NCI-H1105 (cell line): ENCODE measurements at places on chromosomes 2 and 18.

DNA sequence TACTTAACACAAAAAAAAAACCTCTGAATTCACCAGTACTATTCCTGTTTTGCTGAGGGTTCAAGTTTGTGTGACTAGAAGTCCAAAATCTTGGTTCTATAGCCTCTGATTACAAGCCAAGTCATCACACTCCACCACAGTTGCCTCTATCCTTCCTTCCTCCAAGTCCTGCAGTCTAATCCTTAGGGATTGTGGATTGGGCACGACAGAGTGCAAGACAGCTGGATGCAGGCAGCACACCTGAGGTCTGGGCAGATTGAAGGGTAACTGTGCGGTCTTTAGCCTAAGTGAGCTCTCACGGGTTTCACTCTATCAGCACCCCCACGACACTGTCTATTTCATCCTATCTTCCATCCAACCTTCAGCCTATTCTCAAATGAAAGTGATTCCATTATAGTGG lies 299.4 kb upstream of the ID2 start:
- no peak for DNase-seq

DNA sequence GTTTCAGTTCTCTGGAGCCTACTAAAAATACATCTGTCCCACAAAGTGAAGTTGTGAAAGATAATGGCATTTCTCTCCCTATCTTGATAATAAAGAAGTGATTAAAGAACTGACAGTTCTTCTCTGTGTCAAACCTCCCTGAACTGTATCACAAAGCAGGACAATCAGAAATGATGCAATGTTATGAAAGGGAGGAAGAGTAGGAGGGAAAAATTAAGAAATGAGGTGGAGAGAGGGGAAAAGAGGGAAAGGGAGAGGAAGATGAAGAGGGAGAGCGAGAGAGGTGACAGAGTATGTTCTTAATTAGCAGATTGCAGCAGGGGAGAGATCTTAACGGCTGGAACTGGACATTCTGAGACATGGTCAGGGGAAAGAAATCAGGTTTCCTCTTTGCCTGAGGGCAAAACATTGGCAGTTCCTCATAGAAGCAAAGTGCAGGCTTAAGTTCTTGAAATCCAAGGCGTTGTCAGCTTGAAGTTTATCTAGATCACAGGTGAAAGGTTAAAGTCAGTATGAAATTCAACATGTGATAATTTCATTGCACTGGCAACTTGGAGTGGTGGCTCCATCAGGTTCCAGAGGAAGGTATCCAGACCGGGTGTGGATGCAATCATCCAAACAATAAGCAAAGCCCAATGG lies 54.6 kb downstream of the RDH14 start:
- no peak for DNase-seq

GRCh38 chr2:239946864-239947728 lies 78.0 kb downstream of the NDUFA10 start:
- DNase-seq: no peak

DNA sequence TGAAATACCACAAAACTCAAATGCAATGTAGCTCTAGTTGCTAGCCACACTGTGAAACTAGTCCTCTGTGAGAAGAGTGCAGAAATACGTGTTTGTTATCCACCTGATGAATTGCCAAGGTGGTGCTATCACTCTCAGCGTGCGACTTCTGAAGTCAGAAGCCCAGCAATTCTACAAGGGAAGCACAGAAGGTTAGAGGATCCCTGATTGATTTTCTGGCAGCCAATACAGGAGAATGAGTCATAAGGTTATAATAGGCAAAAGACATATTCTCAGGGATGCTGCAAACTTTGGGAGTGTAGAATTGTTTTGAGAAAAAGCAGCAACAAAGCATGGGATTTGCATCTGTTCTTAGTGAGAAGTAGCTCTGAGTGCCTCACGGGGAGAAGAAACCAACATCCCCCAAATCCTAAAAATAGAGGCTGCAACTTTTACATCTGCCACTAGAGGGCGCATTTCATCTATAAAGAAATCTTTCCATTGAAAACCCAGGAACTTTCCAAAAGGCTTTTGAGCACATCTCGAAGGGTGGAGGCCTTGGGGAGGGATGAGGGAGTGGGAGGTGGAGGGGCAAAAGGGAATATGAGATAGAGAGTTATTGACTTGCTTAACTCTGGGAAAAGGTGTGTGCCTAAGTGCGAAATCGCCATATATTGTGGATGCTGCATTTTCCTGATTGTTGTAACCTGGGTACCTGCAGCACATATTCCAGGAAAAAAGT lies 78.0 kb downstream of the TMEM182 start:
- peak; percentile 22 for DNase-seq

DNA sequence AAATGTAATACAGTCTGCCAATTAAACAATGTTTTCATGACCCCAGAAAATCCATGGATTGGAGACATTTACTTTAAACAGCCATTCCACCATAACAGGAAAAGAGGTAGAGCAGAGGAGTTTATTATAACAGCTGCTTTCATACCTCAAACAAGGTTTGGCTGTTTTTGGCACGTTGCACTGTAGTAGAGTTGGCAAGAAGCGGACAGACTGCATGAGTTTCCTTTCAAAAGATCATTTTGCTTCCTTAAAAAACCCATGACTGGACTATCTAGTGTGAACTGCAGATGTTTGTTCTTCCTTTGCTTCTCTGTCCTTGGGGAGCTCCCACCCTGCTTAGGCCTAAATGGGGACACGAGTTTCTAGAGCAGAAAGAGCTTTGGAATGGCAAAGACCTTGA lies 108.5 kb upstream of the THOC1 start:
- no peak for DNase-seq

- DNase-seq: no peak
Observed at GRCh38 chr18:22048221-22048620, 121.2 kb upstream of the GATA6 start.

- no peak for DNase-seq
Observed at GRCh38 chr2:159267921-159268320, 18.6 kb downstream of the WDSUB1 start.

DNA sequence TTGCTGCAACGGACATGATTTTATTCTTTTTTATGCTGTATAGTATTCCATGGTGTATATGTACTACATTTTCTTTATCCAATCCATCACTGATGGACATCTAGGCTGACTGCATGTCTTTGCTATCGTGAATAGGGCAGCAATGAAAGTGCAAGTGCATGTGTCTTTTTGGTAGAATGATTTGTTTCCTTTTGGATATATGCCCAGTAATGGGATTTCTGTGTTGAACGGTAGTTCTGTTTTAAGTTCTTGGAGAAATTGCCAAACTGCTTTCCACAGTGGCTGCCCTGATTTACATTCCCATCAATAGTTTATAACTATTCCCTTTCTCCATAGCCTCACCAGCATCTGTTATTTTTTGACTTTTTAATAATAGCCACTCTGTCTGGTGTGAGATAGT lies 99.7 kb upstream of the CRIM1 start:
- no peak for DNase-seq

- DNase-seq: no peak
Observed at GRCh38 chr18:29259838-29260237, 1082.9 kb upstream of the CDH2 start.

DNA sequence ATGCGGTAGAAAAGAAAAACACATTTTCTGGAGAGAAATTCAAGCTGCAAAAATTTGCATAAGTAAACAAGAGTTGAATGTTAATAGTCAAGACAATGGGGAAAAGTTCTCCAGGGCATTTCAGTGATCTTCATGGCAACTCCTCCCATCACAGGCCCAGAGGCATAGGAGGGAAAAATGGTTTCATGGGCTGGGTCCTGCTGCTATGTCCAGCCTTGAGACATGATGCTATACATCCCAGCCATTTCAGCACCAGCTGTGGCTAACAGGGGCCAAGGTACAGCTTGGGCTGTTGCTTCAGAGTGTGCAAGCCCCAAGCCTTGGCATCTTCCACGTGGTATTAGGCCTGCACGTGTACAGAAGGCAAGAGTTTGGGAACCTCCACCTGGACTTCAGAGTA lies 118.6 kb upstream of the DLGAP1 start:
- DNase-seq: no peak

- no peak for DNase-seq
Observed at GRCh38 chr2:26668856-26669750, 23.4 kb upstream of the KCNK3 start.

GRCh38 chr2:168525020-168525419 lies 68.9 kb downstream of the CERS6 start:
- DNase-seq: no peak

GRCh38 chr2:186058614-186059013 lies 320.0 kb downstream of the FSIP2 start:
- DNase-seq: peak; percentile 68

DNA sequence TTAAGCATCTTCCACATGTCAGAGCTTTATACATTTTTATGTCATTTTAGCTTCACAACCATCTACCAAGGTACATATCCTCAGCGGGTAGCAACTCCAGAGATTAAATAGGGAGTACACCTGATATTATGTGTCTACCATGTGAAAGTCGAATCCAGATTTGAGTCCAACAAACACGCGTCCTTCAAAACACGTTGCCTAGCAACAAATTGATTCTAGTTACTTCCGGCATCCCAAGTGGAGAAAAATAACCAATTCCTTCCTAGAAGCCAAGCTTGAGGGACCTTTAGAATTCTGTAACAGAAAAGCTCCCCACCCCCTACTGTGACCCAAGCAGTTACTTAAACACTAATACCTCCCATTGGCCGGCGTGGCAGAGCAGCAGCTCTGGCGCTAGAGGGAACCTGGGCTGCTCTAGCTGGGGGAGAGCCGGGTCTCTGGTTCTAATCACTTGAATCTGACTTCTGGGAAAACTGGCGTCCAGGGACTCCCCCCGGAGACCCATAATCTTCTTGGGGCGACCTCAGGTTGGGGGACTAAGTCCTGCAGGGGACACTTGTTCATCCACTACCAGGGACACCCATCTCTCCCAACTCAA lies at the start of gene ERICH2:
ERICH2 (plus strand) TSS at position 371 of the 598 bp plus-strand sequence. CDS start 304 bp downstream, outside the sequence.
- DNase-seq: peak; percentile 52

GRCh38 chr2:88755836-88756235 lies 64.4 kb downstream of the RPIA start:
- no peak for DNase-seq

DNA sequence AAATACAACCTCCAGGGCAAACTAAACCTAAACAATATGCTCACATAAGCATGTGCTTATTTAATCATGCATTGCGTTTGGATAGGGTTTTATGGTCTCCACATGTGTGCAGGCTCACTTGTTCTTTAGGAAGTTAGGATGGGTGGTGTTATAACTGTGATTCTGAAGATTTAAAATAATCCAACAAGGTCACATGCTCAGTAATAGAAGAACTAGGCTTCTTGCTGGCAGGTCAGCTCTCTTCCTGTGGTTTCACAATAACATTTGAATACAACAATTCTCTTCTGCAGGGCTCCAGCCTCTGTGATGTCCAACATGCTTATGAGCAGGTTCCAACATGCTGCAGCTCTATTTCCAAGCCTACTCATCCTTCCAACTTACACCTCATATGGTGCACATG lies 84.0 kb downstream of the MYL12B start:
- DNase-seq: no peak

DNA sequence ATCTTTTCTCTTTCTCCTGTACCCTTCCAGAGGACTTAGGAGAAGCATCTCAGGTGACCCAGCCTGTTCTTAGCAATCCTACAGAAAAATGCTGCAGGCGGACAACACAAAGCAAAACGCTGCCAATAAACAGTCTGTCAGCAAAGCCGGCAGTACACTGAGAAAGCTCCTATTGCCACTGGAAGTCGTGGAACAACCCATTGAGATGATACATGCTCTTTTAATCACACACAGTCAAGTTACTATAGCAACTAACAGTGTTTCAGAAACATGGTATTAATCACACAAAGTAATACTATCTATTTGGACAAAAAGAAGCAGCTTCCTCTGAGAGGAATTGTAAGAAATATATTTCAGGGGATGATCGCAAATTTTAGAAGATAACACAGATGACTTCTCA lies 10.5 kb downstream of the CTLA4 start:
- no peak for DNase-seq

DNA sequence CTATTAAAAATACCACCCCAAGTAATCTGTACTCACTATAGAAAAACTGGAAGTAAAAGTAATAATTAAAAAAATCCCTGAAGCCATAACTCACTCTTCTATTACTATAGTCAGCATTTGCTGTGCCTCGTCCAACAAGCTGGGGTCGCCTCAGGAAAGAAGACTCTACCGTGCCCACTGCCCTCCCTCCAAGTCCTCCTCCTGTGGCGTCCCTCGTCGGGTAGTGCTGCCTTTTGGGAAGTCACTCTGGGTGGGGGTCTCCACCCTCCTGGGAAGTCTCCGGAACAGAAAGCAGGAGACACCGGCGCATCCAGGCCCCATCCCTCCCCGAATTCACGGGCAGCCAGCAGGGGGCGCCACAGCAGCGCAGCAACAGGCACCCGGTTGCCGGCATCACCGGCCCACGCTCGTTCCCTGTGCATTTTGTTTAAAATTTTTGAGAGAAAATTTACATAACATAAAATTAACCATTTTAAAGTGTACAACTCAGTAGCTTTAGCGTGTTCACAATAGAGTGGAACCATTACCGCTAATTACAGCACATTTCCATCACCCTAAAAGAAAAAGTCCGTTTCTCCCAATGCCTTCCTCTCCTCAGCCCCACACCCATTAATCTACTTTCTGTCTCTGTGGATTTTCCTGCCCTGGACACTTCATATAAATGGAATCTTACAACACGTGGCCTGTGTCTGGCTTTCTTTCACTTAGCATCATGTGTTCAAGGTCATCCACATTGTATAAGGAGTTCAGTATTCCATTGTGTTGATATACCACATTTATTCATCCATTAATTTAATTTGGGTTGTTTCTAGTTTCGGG lies 62.2 kb downstream of the ADNP2 start:
- DNase-seq: no peak
